ENCODE measurements at places on chromosomes 7 and 10. TPM values are rescaled to one million over a fixed set of nuclear protein-coding genes. Genes with fewer than 3 reads are reported as not detected.

- no peak for DNase-seq
- H3K27me3 ChIP-seq: no peaks in the 10 kb centered on the region
These were observed 14.3 kb downstream of the NOD1 start for GRCh38 chr7:30464231-30464671.

DNA sequence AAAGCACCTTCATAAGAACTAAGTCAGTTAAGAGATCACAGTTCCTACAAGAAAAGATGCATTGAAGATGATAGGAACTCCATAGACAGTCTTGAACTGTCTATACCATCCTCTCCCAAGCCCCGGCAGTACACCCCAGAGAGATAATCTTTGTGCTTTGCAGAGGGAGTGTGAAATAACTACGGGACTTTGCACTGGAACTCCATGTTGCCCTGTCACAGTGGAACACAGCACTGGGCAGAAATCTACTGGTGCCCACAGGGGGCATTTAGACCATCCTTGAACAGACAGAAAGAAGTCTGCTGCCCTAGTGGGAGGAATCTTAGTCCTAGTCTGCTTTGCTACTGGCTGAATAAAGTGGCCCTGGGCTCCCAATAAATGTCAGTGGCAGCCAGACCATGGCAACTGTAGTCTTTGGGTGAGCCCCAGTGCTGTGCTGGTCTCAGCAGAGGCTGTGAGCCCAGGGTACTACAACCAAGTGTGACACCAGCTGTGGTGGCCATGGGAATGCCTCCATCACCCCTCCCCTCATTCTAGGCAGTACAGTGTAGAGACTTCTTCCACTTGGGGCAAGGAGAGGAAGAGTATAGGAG is 107.7 kb upstream of the TMEM168 start:
- no peaks in the 10 kb centered on the region for H3K36me3 ChIP-seq
- no peak overlapping the region for H3K4me3 ChIP-seq
- H3K27me3 ChIP-seq: no peaks in the 10 kb centered on the region

DNA sequence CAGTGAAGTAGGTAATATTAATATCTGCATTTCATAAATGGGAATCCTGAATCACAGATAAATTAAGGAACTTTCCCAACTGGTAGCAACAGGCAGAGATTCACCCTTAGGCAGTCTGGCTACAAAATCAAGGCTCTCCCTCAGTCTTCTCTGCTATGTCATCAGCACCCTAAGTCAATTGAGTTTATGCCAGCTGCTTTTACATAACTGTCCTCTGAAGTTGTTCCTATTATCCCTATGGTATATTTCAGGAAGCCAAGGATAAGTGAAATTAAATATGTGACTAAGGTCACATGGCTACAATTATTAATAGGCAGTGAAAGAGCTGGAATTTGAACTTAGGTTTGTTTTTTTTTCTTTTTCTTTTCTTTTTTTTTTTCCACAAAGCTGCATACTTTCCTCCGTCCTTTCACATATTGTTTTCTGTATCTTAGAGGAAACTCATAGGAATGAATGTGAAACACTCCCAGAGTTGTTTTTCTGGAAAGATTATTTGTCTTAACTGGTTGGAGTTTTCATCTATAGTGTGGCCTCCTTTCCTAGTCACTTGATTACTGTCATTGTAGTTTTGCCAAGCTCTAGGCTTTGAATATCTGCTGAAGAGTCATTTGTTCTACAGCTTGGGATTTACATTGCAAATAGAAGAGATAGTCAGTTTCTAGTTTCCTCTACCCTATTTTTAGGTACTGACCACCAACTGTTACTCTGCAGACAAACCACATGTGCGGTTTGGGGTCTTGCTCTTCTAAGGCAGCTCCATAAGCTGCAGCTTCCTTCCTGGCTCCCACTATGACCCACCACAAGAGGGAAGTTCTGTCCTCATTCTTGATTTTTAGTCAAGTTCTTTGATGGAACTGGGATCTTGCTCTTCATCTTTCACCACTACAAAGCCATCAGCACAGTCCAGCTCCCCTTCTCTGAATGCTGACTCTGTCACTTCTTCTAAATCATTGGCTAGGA is 338.0 kb upstream of the KIAA1217 start:
- H3K36me3 ChIP-seq: no peaks in the 10 kb centered on the region
- H3K27me3 ChIP-seq: no peaks in the 10 kb centered on the region
- H3K4me1 ChIP-seq: no peaks in the 10 kb centered on the region
- no peak for DNase-seq
- H3K27ac ChIP-seq: no peak overlapping the region

GRCh38 chr10:84510121-84510520 is 181.7 kb downstream of the CCSER2 start:
- H3K36me3 ChIP-seq: peaks cover 5% of the 10 kb centered on the region
- DNase-seq: no peak
- H3K4me1 ChIP-seq: no peaks in the 10 kb centered on the region
- H3K4me3 ChIP-seq: no peak overlapping the region

DNA sequence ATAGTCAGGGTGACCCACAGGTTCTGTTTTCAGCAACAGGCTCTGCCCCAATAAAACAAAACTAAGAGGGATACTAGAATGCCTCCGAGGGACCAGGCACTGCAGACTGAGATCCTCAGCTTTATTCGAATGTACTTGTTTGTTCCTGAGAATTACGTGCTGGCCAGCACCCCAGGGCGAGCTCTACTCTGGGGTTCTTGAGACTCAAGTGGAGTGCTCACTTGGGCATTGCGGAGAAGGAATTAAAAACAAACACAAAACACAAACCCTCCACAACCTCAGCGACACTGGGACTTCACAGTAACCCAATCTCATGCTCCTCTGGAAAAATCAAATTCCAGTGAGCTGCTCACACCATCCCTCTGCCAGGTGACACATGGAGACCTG is 250.7 kb downstream of the TNS3 start:
- H3K4me1 ChIP-seq: no peaks in the 10 kb centered on the region
- no peaks in the 10 kb centered on the region for H3K27me3 ChIP-seq
- no peak for DNase-seq
- H3K4me3 ChIP-seq: no peak overlapping the region

GRCh38 chr7:18499407-18500177 is 4.0 kb downstream of the HDAC9 start:
- H3K36me3 ChIP-seq: no peaks in the 10 kb centered on the region
- H3K27ac ChIP-seq: no peak overlapping the region
- H3K4me1 ChIP-seq: no peaks in the 10 kb centered on the region
- H3K4me3 ChIP-seq: no peak overlapping the region

- no peak overlapping the region for H3K27ac ChIP-seq
- DNase-seq: no peak
- no peaks in the 10 kb centered on the region for H3K4me1 ChIP-seq
These were observed 23.5 kb upstream of the KDM7A start for GRCh38 chr7:140200061-140200989.

- H3K36me3 ChIP-seq: no peaks in the 10 kb centered on the region
- H3K4me1 ChIP-seq: no peaks in the 10 kb centered on the region
- no peak for DNase-seq
- H3K27me3 ChIP-seq: no peaks in the 10 kb centered on the region
These were observed 21.7 kb upstream of the ST8SIA6 start for GRCh38 chr10:17476073-17476472.

- H3K4me3 ChIP-seq: no peak overlapping the region
- peak; percentile 10 for DNase-seq
- H3K4me1 ChIP-seq: no peaks in the 10 kb centered on the region
- no peaks in the 10 kb centered on the region for H3K36me3 ChIP-seq
- no peak overlapping the region for H3K27ac ChIP-seq
These were observed 56.0 kb downstream of the LGI1 start for GRCh38 chr10:93813507-93814465.

- H3K4me3 ChIP-seq: peak overlapping the region; percentile 62
- H3K36me3 ChIP-seq: no peaks in the 10 kb centered on the region
- peaks cover 49% of the 10 kb centered on the region for H3K4me1 ChIP-seq
These were observed 15.6 kb downstream of the ATG9B start for GRCh38 chr7:151008511-151009323.

DNA sequence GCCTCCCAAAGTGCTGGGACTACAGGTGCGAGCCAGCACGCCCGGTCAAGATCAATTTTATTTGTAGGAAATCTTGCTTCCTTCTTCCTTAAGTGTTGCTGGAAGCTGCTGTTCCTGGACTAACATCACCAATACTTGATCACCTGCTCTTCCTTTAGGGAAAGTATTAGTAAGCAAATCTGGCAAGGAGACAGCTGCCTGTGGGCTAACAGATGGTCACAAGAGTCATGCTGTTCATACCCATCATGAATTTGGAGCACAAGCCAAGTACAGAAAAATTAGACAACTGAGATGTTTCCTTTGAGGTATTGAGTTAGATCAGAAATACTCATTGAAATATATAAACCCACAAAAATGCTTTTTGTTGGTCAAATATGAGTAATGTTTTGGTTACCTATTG is 27.9 kb downstream of the BAIAP2L1 start:
- no peak overlapping the region for H3K27ac ChIP-seq
- no peak for DNase-seq
- H3K27me3 ChIP-seq: no peaks in the 10 kb centered on the region
- H3K4me1 ChIP-seq: no peaks in the 10 kb centered on the region
- no peak overlapping the region for H3K4me3 ChIP-seq
- no peaks in the 10 kb centered on the region for H3K36me3 ChIP-seq

DNA sequence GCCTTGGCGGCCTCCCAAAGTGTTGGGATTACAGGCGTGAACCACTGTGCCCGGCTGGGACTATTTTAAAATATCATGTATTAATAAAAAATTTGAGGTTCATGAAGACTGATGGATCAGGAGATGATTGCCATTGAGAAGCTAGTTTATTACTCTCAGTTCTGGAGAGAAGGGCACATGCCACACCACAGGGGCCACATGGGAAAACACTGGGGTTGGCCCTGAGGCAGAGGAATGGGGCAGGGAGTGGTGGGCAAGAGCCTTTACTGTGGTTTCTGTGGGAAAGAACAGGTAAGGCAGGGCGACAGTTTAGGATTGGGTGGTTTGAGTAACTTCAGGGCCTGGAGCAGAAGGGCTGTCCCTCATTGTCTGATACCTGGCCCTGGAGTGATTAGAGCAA is 6.8 kb upstream of the TBRG4 start:
- peaks cover 3% of the 10 kb centered on the region for H3K27me3 ChIP-seq
- no peak for DNase-seq
- H3K36me3 ChIP-seq: no peaks in the 10 kb centered on the region
- H3K27ac ChIP-seq: no peak overlapping the region
- H3K4me1 ChIP-seq: peaks cover 12% of the 10 kb centered on the region

- DNase-seq: no peak
- no peaks in the 10 kb centered on the region for H3K36me3 ChIP-seq
- H3K27me3 ChIP-seq: no peaks in the 10 kb centered on the region
These were observed 123.5 kb downstream of the KMT2C start for GRCh38 chr7:152312316-152312715.

GRCh38 chr7:116377721-116378120 is 121.8 kb upstream of the CAV2 start:
- H3K27ac ChIP-seq: no peak overlapping the region
- no peak for DNase-seq
- no peaks in the 10 kb centered on the region for H3K27me3 ChIP-seq
- H3K4me1 ChIP-seq: no peaks in the 10 kb centered on the region
- H3K36me3 ChIP-seq: no peaks in the 10 kb centered on the region

GRCh38 chr10:24201503-24202180 is 7.3 kb upstream of the KIAA1217 start:
- no peak for DNase-seq
- H3K27me3 ChIP-seq: no peaks in the 10 kb centered on the region
- H3K4me3 ChIP-seq: no peak overlapping the region
- H3K4me1 ChIP-seq: no peaks in the 10 kb centered on the region
- no peaks in the 10 kb centered on the region for H3K36me3 ChIP-seq

GRCh38 chr10:106935978-106936451 is 228.5 kb downstream of the SORCS1 start:
- no peaks in the 10 kb centered on the region for H3K27me3 ChIP-seq
- DNase-seq: no peak

DNA sequence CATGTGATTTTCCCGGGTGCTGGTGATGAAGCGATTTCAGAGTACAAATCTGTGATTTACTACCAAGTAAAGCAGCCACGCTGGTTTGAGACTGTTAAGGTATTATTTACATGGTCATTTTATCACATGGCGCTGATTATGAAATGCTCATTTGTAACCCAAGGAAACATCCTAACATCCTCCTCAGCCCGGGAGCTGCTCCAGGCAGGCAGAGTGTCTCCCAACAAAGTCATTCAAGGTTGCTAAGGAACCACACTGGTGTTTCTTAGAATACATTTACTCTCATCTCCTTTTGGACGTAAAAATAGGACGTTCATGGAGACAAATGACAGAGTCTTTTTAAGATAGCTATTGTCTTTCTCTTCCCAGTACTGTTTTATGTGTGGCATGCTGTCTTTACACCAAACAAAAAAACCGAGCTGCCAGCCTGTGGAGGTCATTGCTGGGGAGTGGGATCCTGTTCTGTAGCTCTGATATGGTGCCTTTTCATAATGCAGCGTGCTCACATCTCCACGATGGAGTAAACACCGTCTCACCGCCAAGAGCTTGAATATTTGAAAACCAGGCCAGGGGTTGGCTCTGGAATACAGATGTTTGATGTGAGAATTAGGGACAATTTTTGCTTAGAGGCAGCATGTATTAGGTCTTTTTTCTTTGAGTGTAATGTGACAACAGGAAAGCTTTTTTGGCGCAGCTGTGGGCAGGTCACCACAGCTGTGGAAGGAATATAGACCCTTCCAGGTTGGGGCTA is 119.6 kb downstream of the DOCK1 start:
- H3K4me1 ChIP-seq: no peaks in the 10 kb centered on the region
- no peak overlapping the region for H3K4me3 ChIP-seq
- no peaks in the 10 kb centered on the region for H3K36me3 ChIP-seq
- no peak for DNase-seq
- H3K27me3 ChIP-seq: no peaks in the 10 kb centered on the region

DNA sequence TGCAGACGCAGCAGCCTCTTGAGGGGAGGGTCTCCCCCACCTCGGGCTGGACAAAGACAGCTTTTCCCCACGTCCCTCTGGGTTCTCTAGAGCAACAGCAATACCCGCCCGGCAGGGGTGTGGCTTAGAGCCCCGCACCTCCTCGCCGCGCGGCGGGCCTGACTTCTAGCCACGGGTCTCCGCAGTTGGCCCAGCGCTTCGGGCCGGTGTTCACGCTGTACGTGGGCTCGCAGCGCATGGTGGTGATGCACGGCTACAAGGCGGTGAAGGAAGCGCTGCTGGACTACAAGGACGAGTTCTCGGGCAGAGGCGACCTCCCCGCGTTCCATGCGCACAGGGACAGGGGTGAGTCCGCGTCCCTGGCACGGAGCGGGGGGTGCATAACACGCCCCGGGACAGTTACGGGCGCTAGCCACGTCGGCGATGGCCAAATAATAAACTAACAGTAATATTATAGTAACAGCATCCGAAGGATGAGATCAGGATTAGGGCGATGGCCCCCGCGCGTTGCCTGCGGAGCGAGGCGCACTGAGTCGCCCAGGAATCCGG is 1.2 kb downstream of the CYP2E1 start:
- peaks cover 14% of the 10 kb centered on the region for H3K4me1 ChIP-seq
- no peak overlapping the region for H3K27ac ChIP-seq
- H3K27me3 ChIP-seq: peaks cover 10% of the 10 kb centered on the region
- H3K4me3 ChIP-seq: no peak overlapping the region
- DNase-seq: no peak

GRCh38 chr10:110022716-110023504 is 15.1 kb downstream of the ADD3 start:
- H3K27me3 ChIP-seq: no peaks in the 10 kb centered on the region
- no peak overlapping the region for H3K4me3 ChIP-seq
- no peak for DNase-seq
- no peaks in the 10 kb centered on the region for H3K36me3 ChIP-seq
- no peak overlapping the region for H3K27ac ChIP-seq

GRCh38 chr7:98974205-98974604 is 95.9 kb downstream of the TRRAP start:
- no peak for DNase-seq
- H3K4me3 ChIP-seq: no peak overlapping the region
- no peaks in the 10 kb centered on the region for H3K27me3 ChIP-seq

Gene PTN
- total RNA-seq: not detected

Gene SPDYE2B
- not detected for total RNA-seq

Gene GAD2
- not detected for total RNA-seq

Gene AKR1C8
- 3.1 TPM for total RNA-seq

Gene PALD1
- total RNA-seq: 0.20 TPM

Gene ATAD1
- total RNA-seq: 46.1 TPM

Gene PPP1R3A
- total RNA-seq: not detected

Data from naive thymus-derived CD4-positive, alpha-beta T cell (primary cell).